Activated naive CD8-positive, alpha-beta T cell treated with anti-CD3 and anti-CD28 coated beads, Interleukin-2, amount 10 ng/mL, durations not matched to agents 7 days and 5 days (primary cell): ENCODE measurements at places on chromosomes 4 and X. TPM values are rescaled to one million over a fixed set of nuclear protein-coding genes. Genes with fewer than 3 reads are reported as not detected.

DNA sequence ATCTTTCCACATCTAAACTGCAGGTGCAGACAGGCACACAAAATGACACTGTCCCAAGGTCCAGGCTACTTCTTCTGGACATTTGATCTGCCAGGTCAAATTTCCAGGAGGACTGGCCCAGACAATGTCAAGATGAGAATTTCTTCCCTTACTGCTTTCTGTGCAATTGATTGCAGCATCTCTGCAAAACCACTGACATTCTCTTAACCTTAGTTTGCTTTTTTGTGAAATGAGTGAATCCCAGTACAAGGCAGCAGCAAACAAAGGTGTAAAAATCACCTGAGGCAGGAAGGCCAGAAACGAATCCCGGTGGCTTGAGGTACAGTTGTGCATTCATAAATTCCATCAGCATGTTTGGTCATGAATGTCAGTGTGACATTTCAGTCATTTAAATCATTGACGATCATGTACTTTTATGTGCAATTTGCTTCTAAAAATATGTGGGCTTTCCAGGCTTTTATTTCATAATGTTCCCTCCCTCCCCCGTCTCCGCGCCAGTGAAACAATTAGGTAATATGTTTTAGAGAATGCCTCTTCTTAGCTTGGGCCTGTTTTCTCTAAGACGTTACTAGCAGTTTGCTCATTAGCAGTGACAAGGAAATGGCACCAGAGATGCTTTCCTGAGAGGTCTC, 39.1 kb downstream of the NHS start:
- no peak overlapping the region for H3K4me3 ChIP-seq
- no peak for DNase-seq
- no peaks in the 10 kb centered on the region for H3K27me3 ChIP-seq
- no peaks in the 10 kb centered on the region for H3K36me3 ChIP-seq
- H3K27ac ChIP-seq: no peak overlapping the region
- no peaks in the 10 kb centered on the region for H3K4me1 ChIP-seq

- H3K27ac ChIP-seq: no peak overlapping the region
- H3K27me3 ChIP-seq: no peaks in the 10 kb centered on the region
- no peaks in the 10 kb centered on the region for H3K36me3 ChIP-seq
- peaks cover 2% of the 10 kb centered on the region for H3K4me1 ChIP-seq
- DNase-seq: no peak
- no peak overlapping the region for H3K4me3 ChIP-seq
Measured at GRCh38 chrX:966396-967070, 245.9 kb downstream of the CRLF2 start.

- H3K4me3 ChIP-seq: no peak overlapping the region
- no peak overlapping the region for H3K27ac ChIP-seq
- H3K27me3 ChIP-seq: peaks cover 7% of the 10 kb centered on the region
- no peak for DNase-seq
- H3K4me1 ChIP-seq: peaks cover 3% of the 10 kb centered on the region
Measured at GRCh38 chr4:3721627-3722026, 44.6 kb upstream of the ADRA2C start.

Gene C4orf54
- total RNA-seq: not detected

GRCh38 chr4:147780137-147780777, 48.4 kb downstream of the ARHGAP10 start:
- H3K4me1 ChIP-seq: peaks cover 8% of the 10 kb centered on the region
- H3K27ac ChIP-seq: peak overlapping the region; percentile 1
- H3K36me3 ChIP-seq: no peaks in the 10 kb centered on the region
- H3K4me3 ChIP-seq: no peak overlapping the region

GRCh38 chrX:102650903-102651241, 411 bp upstream of the GPRASP1 start:
- peak overlapping the region; percentile 92 for H3K4me3 ChIP-seq
- no peaks in the 10 kb centered on the region for H3K27me3 ChIP-seq
- peak overlapping the region; percentile 90 for H3K27ac ChIP-seq
- H3K36me3 ChIP-seq: no peaks in the 10 kb centered on the region

GRCh38 chrX:154443992-154444754, at the start of gene FAM50A:
TSS of gene FAM50A (plus strand) at chrX:154444141. CDS start at chrX:154444236, 95 bp downstream.
- H3K36me3 ChIP-seq: peaks cover 2% of the 10 kb centered on the region
- no peaks in the 10 kb centered on the region for H3K27me3 ChIP-seq
- H3K4me1 ChIP-seq: peaks cover 3% of the 10 kb centered on the region

Gene QRFPR
- total RNA-seq: not detected
